ENCODE measurements at places on chromosomes 4 and X.
A peak's percentile ranks its signal among the peaks of the same experiment; 100 is the strongest.

GRCh38 chr4:60020389-60020788 is 1179.7 kb upstream of the ADGRL3 start:
- no peak for DNase-seq

DNA sequence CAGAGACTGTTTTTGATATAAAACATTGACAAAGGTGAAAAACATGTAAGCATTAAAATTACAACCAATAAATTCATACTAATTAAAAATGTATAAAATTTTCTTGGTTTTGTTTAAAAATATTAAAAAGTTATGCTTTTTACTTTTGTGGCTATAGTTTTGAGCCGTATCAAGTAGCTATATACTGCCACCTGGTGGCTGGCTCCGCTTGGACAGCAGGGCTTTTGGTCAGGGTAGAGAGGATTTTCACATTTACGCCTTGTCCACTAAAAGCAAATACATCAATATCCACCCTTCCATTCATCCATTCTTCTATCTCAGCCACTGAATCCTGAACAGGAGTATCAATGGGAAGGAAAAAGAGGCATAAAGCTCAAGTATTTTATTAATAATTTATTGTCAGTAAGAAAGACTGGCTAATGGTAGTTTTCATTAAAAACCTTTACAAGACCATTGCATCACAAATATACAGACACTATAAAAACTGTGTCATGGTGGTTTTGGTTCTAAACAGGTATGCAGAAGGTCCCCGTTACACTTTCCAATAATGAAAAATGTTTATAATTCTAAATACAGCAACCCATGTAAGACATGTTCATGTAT is 32.1 kb upstream of the MTNR1A start:
- peak; percentile 8 for DNase-seq

DNA sequence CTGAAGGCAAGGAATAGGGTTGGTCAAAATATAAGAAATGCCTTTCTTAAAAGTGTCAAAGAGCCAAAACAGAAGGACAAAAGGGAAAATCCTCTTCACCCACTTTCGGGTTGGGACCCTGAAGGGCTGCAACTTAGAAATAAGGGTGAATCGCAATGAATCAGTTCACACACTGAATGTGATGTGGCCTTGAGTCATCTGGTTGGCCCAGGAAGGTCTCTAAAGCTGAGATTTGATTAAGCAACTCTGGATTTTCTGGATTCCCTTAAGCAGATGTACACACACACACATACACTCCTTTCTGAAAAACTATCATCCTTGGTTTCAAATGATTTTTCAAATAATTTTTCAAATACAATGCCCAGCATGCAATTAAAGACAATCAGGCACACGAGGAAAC is 13.1 kb downstream of the TAB3 start:
- no peak for DNase-seq

DNA sequence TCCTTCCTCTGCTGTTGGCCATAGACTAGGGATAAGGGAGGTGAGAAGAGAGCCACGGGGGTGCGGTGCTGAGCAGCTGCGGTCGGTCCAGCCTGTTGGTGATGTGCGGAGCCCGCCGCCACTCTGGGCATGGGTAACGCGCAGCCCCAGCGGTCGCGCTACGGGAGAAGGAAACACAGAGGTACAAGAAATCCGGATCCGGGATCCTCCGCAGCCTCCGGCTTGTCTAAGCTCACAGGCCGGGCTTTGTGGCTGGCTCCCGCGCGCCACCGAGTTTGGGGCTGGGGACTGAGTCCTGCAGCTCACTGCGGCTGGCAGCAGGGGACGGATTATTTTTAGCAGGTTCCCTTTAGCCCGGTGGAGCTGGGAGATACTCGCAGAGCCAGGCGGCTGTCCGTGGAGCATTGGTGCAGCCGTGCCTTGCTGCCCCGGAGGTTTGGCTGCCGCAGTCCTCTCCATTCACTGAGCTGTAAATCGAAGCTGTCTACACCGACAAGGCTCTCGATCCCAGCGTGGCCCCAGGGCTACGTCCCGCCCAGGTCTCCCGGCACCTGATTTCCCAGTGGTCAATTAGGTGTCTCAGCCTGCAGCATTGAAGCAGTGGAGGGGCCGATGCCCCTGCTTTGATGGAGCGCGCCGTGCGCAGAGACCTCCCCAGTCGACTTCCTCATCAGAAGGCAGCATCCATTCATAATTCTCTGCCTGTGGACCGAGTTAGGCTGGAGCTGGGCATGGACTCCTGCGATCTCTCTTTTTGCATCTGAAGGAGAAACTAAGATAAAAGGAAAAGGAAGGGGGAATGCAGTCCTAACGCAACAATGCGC is 81.9 kb upstream of the SCML1 start:
- no peak for DNase-seq

GRCh38 chr4:159027535-159027934 is 75.3 kb upstream of the RAPGEF2 start:
- DNase-seq, result no peak

DNA sequence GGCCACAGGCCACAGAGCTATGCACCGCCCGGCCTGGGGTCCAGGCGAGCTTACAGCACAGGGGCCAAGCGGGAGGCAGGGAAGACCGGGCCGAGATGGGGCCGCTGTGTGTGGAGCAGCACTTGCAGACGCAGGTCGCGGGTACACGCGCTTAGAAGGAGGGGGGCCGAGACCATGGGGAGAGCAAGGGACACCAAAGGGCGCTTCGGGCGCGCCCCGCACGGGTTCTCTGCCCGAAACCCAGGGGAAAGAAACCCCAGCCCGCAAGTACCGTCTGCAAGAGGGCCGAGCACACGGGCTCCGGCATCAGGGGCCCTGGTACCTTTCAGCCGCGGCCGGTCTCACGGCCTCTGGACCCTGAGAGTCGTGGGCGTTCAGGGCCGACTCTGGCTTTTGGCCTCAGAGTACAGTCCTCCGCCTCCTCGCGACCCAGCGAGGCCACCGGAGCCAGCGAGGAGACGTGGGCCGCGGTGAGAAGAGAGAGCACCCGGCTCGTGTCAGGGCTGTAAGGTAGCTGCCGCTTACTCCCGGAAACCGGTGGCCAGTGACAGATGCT is 342 bp downstream of the EOLA2 start:
- DNase-seq, result no peak

- DNase-seq, result no peak
Observed at GRCh38 chr4:80011636-80012236, 61.3 kb downstream of the ANTXR2 start.

DNA sequence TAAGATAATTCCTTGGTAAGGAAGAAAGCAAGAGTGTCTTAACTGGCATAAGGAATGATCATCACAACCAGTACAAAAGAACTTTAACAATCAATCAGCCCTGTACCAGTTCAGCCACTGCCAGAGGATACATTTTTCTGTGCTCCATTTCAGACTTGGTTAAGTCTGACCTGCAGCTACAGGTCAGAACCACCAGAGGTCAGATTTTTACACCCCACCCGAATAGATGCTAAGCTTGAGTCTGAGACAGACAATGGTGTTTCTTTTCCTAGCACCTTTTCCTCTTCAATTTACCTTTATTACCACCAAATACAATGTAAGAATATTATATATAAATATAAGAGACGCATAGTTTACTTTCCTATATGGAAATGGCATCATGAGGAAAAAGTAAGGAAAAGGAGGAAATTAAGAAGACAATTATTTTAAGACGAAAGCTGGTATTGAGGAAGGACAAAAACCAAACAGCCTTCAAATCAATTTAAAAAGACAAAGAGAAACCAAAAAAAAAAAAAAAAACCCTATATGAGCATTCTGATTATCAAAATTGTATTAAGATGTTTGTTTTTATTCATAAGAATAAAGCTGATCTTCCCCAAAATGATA is 215.3 kb upstream of the TTC29 start:
- no peak for DNase-seq

GRCh38 chr4:157572951-157573350 is 352.4 kb downstream of the GRIA2 start:
- no peak for DNase-seq

GRCh38 chr4:119697887-119698393 is 69.3 kb upstream of the PDE5A start:
- no peak for DNase-seq

DNA sequence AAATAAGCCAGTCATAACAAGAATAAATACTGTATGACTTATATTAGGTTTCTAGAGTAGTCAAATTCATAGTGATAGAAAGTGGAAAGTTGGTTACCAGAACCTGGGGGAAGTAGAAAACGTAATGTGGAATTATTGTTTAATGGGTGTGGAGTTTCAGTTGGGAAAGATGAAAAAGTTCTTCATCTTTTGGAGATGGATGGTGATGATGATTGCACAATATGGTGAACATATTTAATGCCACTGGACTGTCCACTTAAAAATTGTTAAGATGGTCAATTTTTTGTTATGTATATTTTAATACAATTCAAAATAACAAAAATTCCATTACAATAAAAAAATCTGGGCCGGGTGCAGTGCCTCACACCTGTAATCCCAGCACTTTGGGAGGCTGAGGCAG is 289.6 kb downstream of the ZIC3 start:
- DNase-seq, result no peak

- DNase-seq, result no peak
Observed at GRCh38 chrX:121733514-121733913, 686.1 kb downstream of the GLUD2 start.

- DNase-seq, result peak; percentile 54
Observed at GRCh38 chr4:2797545-2798305, 4.8 kb downstream of the SH3BP2 start.

GRCh38 chrX:102959471-102959870 is 22.4 kb downstream of the RAB40AL start:
- no peak for DNase-seq

GRCh38 chrX:124386401-124386800 is 40.0 kb downstream of the SH2D1A start:
- no peak for DNase-seq

GRCh38 chr4:184395451-184395917 is 78.9 kb downstream of the IRF2 start:
- no peak for DNase-seq

DNA sequence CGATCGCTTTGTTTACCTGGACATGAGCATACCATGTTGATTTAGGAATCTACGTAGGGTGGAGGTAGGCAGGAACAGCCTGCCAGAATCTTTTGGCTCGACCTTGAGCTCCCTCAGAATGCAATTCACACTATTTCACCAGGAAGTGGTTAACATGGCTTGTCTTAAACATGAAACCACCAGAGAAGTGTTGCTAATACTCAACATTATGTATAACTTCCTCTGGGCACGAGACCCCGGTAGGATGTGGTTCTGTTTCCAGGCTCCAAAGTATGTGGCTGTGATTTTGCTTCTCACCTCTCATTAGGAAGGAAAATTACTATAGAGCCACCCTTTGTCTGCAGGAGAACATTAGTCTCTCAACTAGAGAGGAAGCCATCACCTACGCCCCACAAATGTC is 59.0 kb upstream of the VCX3B start:
- DNase-seq, result no peak

DNA sequence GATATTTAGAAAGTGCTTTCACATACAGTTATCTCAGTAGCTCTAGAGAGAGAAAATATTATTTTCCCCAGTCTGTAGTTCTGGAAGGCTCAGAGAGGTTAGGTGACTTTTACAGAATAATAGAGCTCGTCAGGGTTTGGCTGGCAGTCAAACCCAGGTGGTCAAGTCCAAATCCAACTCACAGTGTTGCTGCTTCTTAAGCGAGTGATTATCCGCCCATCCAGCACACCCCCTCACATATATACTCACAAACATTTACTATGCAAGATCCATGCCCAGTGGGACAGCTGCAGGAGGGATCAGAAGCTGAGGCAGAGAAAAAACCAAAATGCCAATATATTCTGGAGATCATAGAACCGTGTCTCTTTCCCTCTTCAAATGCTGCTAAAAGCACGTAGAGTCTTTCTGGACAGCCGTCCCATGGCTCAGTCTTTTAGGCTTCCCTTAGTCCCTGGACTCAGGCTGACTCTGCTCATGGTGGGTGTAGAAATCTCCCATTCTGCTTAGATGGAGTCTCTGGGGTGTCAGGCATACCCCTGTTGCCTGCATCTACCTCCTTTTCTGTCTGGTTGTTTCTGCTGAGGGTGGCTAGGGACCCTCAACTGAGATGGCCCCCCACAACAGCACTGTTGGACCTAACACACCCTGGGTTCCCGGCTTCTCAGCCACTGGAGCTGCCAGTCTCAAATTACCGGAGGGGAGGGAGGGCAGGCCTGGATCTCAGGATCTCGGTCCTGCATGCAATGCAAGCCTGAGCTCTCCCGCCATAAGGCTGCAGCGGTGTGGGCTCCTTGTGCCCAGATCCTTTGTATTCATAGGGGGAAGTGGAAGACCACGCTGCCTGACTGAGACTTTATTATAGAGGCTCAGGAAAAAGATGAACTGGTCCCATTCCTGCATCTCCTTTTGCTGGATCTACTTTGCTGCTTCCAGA is at the start of gene CHRNA9:
Gene CHRNA9, plus strand, starts transcription at position 743 of the 934 bp plus-strand sequence. Its CDS starts 135 bp downstream, at position 878.
- DNase-seq, result no peak

GRCh38 chr4:54882616-54883015 is 224.9 kb downstream of the KIT start:
- no peak for DNase-seq

GRCh38 chr4:176817204-176817603 is 24.5 kb upstream of the VEGFC start:
- no peak for DNase-seq

DNA sequence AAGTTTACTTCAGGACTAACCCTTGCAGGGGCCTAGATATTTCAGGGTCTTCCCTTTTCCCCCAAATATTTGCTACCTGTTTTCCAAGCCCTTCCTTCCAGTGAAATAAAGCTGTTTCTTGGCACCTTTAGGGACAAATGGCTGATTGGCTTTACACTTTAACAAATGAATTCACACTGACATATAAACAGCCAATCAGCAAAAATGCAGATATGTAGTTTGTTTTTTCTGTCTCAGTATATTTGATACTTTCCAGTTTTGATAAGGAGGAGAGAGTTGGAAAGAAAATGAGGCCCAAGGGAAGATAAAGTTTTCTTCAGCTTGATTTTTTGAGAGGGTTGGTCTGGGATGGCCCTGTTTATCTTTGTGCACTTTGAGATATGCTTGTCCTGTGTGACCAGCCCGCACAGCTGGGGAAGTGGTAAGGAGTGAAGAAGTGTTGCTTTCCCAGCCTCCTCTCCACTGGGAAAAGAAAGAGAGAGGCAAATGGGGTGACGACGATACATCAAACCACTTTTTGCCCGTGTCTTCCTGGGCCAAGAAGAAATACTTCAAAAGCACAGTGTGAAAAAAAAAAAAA is 67.5 kb downstream of the MGST2 start:
- no peak for DNase-seq

GRCh38 chr4:126404549-126404948 is 1089.8 kb downstream of the FAT4 start:
- DNase-seq, result no peak

- no peak for DNase-seq
Observed at GRCh38 chr4:128776794-128777216, 32.7 kb upstream of the JADE1 start.

GRCh38 chr4:83364312-83364711 is 29.7 kb upstream of the HPSE start:
- DNase-seq, result no peak

DNA sequence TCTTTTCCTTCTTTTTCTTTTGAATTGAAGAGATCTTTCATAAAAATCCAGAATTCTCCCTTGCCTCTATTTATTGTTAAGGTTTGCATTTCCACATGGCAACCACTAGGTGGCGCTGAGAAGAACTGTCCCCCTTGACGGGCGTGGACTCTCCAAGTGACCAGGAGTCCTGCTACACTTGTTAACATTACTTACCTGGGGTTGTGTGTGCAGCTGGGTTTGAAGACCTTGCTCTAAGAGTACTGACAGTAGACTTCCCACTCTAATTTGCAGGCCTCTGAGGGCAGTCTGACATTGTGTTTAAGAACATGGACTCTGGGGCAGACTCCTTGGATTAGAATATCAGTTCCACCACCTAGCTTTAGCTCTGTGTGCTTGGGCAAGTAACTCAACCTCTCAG is 52.8 kb downstream of the GPRIN3 start:
- peak; percentile 2 for DNase-seq
